ENCODE measurements at places on chromosomes 16 and 17.

DNA sequence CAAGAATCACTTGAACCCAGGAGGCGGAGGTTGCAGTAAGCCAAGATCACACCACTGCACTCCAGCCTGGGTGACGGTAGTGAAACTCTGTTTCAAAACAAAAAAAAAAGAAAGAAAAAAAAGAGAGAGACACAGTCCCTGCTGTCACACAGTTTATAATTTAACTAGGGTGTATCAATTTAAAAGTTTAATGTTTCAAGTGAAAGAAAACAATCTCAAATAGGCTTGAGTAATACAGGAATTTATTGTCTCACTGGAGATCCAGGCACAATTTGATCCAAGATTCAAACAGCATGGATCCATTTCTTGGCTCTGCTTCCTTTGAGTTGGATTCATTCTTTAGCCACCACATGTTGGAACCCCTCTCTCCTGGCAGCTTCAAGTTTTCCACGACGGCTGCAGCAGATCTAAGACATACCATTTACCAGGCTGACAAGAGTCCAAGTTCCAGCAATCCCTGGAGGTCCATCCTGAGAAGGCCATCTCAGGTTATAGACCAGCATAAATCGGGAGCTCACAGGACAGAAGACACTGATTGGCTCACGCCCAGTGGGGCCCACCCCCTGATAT lies 97.5 kb downstream of the YPEL2 start:
- no peak for DNase-seq

- DNase-seq, result no peak
These were observed 1.3 kb downstream of the CDH13 start for GRCh38 chr16:82628088-82628423.

- DNase-seq, result no peak
These were observed 91.8 kb downstream of the RMI2 start for GRCh38 chr16:11437069-11437468.

DNA sequence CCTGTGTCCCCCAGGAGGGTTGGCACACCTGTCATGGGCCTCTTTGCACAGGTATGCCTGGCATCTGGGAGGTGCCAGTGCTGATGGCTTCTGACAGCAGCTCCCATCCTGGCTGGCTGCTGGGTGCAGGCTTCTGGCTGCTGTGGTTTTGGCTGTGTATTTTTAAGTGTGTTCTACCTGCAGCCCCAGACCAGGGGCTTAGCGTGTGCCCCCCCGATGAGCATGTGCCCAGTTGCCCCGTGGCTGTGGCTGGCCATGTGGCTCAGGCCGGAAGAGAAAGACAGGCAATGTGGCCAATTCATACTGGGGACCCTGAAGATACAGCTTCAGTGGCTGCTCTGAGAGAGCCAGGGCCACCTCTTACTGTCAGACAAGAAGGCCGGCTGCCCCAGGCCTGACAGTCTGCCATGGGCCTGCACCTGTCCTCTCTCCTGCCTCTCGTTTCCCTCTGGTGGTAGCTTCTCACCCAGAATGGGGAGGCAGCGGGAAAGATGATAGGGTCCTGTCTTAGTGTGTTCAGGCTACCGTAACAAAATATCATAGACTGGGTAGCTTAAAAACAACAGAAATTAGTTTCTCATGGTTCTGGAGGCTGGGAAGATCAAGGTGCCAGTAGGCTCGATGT lies 37.6 kb upstream of the LGALS9 start:
- DNase-seq, result no peak

All from hematopoietic multipotent progenitor cell treated with erythropoietin and hydrocortisone succinate and interleukin-3 and kit ligand, for 4 days (in vitro differentiated cells).